Body of pancreas (tissue), 4 donors: ENCODE measurements at places on chromosomes 2 and 18. TPM values are rescaled to one million over a fixed set of nuclear protein-coding genes. Genes with fewer than 3 reads are reported as not detected.

Gene SIX2
- 5.2 TPM for total RNA-seq

Gene NRP2
- 7.6 TPM for total RNA-seq

Gene NPPC
- total RNA-seq: 1.3 TPM

Gene DNER
- 1.3 TPM for total RNA-seq

Gene PCGF1
- 16.5 TPM for total RNA-seq

- no peak for DNase-seq
Measured at GRCh38 chr18:12441475-12442034, 33.8 kb downstream of the PRELID3A start.

GRCh38 chr2:98822301-98823164, 91.6 kb upstream of the MGAT4A start:
- peak; percentile 44 for DNase-seq

DNA sequence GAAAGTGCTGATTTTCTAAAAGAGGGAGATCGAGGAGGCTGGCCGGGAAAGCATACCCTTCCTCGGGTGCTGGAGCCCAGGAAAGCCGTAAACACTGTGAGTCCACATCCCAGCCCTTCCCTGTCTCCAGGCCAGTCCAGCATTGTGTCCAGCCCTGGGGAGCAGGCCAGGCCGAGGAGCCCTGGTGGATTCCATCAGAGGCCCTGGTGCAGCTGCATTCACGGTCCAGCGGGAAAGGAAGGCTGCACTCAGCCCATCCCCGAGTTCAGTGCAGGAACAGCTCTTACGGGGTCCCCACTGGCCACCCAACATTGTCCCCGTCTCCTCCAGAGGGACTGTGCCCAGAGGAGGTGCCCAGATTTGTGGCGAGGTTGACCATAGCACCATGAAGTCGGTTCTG, 218.6 kb downstream of the KLHL29 start:
- DNase-seq: no peak

- no peak for DNase-seq
Measured at GRCh38 chr18:76803413-76803812, 18.9 kb upstream of the ZNF236 start.

DNA sequence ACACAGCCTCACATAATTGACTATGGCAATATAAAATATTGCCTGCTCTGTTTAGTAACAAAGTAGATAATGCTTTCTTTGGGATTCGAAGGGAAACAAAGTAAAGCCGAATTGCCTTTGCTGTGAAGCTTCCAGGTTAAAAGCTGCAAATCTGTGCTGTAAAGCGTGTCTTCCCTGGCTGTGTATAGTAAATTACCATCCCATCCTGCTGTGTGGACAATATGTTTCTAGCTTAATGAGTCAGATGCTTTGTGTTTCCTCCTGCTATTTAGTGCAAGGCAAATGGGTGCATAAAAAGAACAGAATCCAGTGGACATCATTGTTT, 265.1 kb downstream of the SOCS6 start:
- no peak for DNase-seq

- DNase-seq: peak; percentile 13
Measured at GRCh38 chr2:227759411-227760118, 13.9 kb downstream of the SCYGR8 start.

DNA sequence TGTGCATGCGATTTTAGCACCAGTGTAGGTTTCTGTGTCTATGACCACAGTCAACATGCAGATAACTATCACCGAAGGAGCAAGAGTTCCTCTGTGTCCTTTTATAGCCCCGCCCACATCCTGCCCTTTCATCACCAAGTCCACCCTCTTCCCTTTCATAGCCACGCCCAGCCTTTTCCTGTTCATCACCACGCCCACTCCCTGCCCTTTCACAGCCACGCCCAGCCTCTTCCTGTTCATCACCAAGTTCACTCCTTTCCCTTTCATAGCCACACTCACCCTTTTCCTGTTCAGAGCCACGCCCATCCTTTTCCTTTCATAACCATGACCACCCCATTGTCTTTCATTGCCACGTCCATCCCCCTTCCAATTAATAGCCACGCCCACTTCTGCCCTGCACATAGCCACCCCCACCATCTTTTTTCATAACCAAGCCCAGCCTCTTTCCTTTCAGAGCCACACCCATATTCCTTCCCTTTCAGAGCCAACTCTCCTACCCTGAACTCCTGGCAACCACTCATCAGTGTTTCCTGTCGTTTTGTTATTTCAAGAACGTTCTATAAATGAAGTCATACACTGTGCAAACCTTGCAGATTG, 273.9 kb downstream of the MYT1L start:
- DNase-seq: peak; percentile 43

DNA sequence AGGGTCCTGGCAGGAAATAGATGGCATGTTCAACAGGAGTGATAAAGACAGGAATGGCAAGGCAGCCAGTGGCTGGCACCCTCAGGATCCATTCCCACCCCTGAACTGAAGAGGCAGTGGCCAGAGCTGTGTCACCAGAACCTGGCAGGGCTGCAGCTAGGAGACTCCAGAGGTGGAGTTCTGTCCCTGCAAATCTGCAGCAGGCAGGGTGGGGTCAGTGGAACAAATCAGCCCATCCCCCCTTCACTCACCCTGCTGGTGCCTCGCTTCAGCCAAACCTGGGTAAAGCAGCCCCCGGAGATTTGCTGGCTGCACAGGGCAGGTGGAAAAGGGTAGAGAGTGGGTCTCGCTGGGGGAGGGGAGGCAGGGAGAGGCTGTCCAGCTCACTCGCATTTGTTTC, 12.7 kb downstream of the INPP5D start:
- DNase-seq: no peak

DNA sequence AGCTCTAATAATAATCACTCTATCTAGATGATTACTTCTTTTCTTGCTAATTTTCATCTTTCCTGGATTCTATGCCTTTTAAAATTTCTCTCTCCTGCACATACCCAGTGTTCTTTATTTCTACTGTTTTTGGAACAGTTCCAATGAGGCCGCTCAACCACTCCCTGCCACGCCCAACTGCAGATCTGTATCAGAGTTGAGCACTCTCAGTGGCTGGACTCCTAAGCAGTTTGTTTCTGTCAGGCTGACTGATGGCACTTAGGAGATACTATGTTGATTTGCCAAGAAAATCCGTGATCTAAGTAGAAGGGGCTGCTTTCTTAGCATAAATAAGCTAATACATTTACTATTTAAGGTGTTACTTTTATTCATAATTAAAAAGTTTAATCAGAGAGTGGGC, 192.8 kb downstream of the ARHGAP15 start:
- no peak for DNase-seq

DNA sequence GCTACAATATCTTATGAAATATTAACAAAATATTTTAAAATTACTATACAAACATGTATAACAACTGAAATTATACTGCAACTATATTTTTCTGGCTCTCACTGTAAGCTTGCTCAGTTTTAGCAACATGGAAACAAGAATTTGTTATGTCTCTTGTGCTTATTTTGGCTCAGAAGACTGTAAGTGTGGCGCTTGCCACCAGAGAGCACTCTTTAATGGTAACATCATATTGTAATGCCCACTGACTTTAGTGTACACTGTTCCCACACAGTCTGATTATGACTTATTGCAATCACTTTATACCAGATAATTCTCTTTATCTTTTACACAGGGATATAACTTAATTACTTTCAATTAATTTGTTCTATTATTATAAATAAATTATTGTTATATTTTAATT, 1500.6 kb upstream of the TMEFF2 start:
- no peak for DNase-seq

- peak; percentile 34 for DNase-seq
Measured at GRCh38 chr2:112031473-112032223, 23.4 kb upstream of the TMEM87B start.
